ENCODE measurements at places on chromosomes 3 and 15.

DNA sequence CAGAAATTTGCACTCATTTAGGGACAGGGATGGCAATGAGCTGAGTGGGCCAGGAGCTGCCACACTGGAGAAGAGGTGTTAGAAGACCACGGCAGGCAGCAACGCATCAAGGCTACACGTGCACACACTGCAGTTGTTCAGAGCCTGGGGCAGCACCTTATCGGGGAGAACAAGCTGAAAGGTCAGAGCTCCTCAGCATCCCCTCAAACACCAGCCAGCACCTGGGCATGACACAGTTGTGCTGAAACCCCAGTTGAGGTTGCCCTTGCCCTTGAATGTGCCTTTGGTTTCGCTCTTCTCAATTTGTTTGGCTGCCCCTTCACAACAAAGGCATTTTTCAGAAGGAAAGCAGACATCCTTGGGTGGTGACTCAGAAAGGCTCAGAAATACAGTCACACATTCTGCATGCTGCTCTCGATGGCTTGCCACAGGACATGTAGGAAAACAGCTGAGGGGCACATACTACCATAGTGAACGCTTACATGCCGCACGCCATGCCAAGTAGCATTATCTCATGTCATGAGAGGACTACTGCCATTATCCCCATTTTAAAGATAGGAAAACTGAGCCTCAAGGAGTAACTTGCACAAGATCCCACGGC, 57.6 kb downstream of the ST8SIA2 start:
- DNase-seq: no peak

GRCh38 chr3:55742022-55742831, 255.1 kb upstream of the WNT5A start:
- no peak for DNase-seq

DNA sequence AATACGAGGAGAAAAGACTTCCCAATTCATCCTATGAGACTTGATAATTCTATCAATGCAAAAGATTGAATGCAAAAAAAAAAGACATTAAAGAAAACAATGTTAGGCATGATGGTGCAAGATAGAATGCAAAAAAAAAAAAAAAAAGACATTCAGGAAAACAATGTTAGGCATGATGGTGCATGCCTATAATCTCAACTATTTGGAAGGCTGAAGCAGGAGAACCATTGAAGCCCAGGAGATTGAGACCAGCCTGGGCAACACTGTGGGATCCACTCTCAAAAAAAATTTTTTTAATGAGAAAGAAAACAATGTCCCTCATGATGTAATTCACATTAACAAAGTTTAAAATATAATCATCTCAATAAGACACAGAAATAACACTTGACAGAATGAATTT, 75.9 kb downstream of the MYO9A start:
- DNase-seq: no peak

DNA sequence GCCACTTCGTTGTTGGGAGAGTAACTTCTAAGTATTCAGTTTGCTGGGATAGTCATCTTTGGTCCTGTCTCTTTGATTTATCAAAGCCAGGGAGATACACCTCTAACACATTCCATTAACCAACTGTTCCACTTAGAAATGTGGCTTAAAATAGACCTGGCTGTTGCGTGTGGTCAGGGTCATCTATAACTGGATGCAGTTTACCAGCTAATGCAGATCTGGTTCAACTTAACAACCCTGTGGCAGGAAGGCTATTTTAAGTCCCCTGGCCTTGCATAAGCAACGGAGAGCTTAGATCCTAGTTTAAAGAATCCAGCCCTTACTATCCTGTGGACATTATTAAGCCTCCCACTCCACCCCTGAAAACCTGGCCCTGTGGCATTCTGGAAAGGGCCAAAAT, 28.1 kb upstream of the CAPN3 start:
- DNase-seq: no peak

- DNase-seq: no peak
Measured at GRCh38 chr3:192869131-192870031, 48.3 kb downstream of the MB21D2 start.

- peak; percentile 15 for DNase-seq
Measured at GRCh38 chr15:77022646-77023575, 28.0 kb downstream of the PSTPIP1 start.

DNA sequence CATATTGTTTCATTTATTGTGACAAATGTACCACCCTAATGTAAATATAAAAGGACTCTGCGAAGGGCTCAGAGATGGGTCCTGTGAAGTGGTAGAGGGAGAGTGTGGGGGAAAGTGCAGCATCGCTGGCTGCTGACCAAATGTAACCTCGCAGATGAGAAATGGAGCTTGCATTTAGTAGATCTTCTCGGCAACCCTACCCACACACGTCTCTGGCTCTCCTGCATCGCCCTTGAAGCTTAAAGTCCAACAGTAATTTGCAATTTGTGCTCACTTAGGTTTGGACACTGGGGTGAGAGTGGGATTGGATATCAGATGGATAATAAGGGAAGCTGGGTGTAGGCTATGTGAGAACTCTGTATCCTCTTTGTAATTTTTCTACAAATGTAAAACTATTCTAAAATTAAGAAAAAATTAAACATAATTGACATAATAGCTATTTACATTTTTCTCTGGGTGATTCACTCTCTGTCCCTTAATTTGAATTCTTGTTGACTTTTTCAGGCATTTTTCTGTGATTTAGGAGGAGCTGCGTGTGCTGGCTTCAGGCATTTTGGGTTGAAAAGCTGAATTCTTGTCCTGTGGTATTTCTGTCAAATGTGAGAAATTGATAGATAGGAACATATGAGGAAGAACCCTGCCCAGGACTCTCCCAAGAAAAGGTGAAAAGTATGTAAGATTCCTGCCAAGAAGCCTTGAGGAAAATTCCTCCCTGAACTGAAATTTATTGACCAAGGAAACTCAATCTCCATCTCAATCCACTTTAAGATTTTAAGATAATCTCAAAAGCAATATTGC, 524.7 kb upstream of the MCTP2 start:
- DNase-seq: no peak

- DNase-seq: no peak
Measured at GRCh38 chr3:167723025-167723512, 11.6 kb downstream of the PDCD10 start.

- DNase-seq: no peak
Measured at GRCh38 chr3:24802614-24803013, 308.0 kb upstream of the THRB start.

- no peak for DNase-seq
Measured at GRCh38 chr3:23637339-23637738, 168.4 kb upstream of the UBE2E1 start.

GRCh38 chr15:101064795-101065569, 145.8 kb downstream of the LRRK1 start:
- no peak for DNase-seq

GRCh38 chr3:171565481-171566058, 105.4 kb upstream of the TNIK start:
- no peak for DNase-seq

- no peak for DNase-seq
Measured at GRCh38 chr15:86629409-86630356, 550.0 kb downstream of the AGBL1 start.

GRCh38 chr3:172640751-172641150, 70.1 kb downstream of the NCEH1 start:
- no peak for DNase-seq

GRCh38 chr15:65286069-65286703, 497 bp downstream of the PARP16 start:
- peak; percentile 56 for DNase-seq

GRCh38 chr15:74824976-74825375, 1.5 kb upstream of the CPLX3 start:
- DNase-seq: no peak

- DNase-seq: no peak
Measured at GRCh38 chr3:173396191-173397041, 1.1 kb upstream of the NLGN1 start.

GRCh38 chr15:81323944-81324881, at the start of gene STARD5:
TSS of gene STARD5 (minus strand) at chr15:81324141. CDS start at chr15:81324099, 42 bp downstream.
- DNase-seq: peak; percentile 99

GRCh38 chr15:56929933-56930332, 11.5 kb downstream of the TCF12 start:
- no peak for DNase-seq

DNA sequence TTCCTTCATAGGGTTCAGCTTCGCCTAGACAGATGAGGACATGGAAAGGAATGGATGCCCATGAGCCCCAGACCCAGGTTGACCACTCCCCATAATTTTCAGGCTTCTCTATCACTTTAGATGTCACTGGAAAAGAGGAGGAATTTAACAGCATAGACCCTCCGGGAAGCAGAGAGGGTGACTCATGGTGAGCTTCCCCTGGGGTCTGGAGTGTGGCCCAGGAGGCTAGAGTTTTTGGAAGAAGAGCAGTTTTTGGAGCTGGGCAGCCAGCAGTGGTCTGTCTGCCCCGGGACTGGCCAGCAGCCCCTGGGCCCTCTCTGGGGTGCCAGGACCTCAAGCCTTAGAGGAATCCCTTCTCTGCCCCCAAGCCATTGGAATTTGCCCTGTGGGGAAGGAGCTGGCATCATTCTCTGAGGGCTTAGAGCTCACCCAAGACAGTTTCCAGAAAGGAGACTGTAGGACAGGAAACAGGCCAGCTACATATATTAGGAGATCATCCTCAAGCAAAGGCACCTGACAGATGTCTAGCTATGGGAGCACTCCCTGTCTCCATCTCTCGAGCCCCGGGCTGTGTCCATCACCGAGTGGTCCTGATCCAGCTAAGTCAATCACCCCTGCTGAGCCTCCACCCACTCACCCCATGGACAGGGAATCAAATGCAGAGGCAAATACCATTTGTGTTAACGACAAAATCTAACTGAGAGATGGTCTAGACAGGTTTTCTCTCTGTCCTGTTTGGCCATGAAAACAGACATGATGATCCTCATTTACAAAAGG, 67.3 kb downstream of the MEGF11 start:
- DNase-seq: no peak

DNA sequence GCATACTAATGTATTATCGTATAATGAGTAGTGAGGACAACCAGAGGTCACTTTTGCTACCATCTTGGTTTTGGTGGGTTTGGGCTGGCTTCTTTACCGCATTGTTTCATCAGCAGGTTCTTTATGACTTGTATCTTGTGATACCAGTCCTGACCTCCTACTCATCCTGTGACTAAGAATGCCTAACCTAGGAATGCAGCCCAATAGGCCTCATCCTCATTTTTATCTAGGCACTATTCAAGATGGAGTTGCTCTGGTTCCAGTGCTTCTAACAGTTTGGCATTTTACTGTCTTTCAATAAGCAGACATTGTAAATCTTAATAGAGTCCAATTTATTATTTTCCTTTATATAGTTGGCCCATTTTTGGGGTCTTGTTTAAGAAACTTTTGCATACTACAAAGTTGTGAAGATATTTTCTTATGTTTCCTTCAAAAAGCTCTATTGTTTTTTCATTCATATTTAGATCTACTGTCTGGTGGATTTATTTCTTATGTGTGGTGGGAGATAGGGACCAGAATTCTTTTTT, 60.8 kb upstream of the RNU6-1 start:
- DNase-seq: no peak

DNA sequence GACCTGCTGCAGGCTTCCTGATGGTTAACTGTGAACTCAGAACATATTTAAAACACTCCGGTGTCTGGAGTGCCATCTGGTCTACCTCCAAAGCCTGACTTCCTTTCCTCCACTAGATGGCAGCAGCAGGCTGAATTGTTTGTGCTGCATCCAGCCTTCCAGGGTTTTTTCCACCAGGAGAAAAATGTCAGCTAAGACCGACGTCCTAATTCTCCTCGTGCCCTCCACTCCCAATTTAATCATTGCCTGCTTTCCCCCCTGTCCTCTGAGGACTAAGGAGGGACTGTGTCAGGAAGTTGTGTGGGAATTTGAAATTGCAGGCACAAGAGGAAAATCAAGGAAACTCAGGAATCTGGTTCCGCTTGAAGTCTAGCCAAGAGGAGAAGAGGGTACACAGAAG, 165.2 kb upstream of the UMPS start:
- DNase-seq: peak; percentile 53

GRCh38 chr3:197533927-197534725, 21.6 kb downstream of the BDH1 start:
- no peak for DNase-seq

GRCh38 chr15:65333148-65333820, 28.8 kb downstream of the RNU5B-1 start:
- no peak for DNase-seq

GRCh38 chr3:11379824-11380701, 107.9 kb downstream of the ATG7 start:
- no peak for DNase-seq

DNA sequence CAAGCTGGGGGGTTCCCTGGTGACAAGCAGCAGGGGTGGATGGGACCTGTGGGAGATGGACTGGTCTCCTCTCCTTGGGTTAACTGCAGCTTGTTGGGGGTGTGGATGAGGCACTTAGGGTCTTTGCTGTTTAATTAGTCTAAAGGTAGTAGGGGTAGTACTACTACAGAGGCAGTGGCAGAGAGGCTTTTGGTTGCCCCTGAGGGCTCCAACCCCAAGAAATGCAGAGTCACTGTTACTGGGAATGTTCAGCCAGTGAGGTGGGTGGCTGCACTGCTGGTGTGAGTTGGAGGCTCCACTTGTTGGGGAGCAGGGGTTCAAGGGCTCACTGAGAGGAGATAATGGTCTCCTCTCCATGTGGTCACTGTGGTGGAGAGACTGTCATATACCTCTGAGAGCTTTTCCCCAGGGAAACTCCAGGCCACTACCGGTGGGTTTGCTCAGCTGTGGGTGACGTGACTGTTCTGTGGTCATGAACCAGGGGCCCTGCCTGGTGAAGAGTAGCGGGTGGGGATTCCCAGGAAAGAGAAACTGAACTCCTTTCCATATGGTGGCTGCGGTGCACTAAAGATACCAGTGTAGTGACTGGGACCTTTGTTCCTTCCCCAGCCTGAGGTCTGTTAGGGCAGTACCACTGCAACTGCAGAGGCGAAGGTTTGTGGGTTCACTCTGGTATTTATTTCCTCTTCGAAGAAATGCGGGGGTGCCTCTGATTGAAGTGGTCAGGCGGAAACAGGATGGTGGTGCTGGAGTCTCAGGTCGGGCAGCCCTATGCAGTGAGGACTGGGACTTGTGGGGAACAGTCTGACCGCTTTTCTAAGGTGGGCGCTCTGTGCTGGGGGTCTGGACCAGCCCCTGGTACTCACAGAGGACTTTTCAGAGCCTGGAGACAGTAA, 68.9 kb upstream of the TNFSF10 start:
- DNase-seq: peak; percentile 50

DNA sequence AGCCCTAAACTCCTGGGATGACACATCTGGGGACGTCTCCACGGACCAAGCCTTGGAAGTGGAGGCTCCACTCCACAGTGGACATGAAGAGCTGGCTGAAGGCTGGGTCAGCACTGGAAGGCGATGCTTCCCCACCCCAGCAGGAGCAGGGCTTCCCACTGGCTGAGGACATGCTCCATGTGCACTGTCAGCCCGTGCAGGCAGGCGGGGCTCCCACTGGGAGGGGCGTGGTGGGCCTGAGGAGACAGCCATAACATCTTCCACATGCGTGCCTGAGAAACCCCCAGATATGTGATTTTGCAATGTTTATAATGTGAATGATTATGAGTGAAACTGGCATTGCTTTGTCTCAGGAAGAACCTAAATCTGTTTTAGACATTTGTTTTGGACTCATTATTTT, 231.3 kb downstream of the KLF13 start:
- no peak for DNase-seq

All from left colon (tissue), 2 donors.